ENCODE measurements at places on chromosomes 5 and 9.
A peak's percentile ranks its signal among the peaks of the same experiment; 100 is the strongest.

DNA sequence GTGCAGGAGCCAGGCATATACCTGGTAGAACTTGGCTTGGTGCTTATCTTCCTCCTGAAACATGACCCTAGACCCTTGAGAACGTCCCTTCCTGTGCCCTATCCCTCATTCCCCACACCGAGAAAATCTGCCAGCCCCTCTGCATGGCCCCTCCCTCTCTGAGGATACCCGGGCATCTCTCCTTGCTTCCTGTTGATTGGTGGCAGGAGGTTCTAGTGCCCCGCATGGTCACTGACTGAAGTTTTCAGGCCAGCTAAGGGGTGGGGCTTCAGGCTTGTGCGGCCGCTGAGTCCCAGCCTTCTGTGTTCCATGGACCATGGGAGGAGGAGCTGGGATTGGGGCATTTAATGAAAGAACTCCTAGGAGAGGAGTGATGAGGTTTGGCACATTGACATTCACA lies 22.8 kb downstream of the IGIP start:
- no peak for DNase-seq

GRCh38 chr9:101509572-101509971 lies 24.1 kb upstream of the RNF20 start:
- no peak for DNase-seq

DNA sequence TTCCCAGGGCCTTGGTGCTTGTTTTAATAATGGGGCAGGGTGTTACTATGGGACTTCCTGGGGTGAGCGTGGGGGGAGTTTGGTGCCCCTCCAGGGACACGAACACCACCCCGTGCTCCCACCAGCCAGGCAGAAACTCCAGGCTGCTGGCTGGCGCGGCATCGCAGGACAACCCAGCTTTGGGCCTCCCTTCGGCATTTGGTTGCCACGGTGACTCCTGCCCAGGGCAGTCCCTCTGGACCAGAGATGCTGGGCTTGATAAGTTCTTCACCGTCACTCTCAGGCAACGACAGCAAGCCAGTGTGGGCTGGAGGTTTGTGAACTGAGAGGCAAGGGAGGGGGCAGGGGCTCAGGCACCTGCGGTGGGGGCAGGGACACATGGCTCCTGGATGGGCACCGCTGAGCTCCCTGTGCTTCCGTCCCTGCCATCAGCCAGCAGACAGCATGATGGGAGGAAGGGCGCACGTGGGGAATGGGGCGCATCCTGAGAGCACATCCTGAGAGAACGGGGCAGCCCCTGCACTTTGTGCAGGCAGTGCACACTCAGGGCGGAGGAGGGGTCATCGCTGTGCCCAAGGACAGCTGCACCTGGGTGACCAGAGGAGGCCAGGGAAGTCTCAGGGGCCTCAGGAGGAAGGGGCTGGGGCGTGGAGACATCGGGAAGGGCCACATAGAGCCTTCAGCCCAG lies 116.4 kb downstream of the RXRA start:
- DNase-seq = no peak

DNA sequence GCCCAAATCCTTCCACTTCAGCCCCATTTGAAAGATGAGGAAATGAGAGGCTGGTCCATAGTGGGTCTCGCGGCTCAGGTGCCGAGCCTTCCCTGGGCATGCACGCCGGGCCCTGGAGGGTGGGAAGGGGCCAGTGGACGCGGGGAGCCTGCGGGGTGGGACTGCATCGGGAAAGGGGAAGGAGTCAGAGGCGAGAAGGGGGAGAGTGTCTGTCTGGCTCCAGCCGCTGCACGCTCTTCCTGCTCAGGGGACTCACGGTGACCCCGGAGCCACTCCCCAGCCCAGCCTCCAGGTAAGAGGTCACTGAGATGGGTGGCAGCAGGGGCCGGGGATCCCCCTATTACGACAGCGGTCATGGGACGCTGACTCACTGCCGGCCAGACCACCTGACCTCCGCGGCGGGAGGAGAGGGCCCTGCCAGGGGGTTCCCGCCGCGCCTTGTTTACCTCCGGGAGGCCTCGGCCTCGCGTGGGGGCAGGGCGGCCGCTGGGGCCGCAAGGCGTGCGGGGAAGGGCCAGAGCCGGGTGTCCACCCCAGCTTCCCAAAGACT lies 1.9 kb upstream of the SQSTM1 start:
- peak; percentile 82 for DNase-seq
